Stimulated activated CD4-positive, alpha-beta T cell treated with anti-CD3 and anti-CD28 coated beads, Interleukin-1b, Interleukin-23, amount 100 ng/mL, for 1 hour (primary cell): ENCODE measurements at places on chromosomes 4 and X.

GRCh38 chr4:139533511-139533910 lies 22.5 kb downstream of the SETD7 start:
- no peak for DNase-seq

DNA sequence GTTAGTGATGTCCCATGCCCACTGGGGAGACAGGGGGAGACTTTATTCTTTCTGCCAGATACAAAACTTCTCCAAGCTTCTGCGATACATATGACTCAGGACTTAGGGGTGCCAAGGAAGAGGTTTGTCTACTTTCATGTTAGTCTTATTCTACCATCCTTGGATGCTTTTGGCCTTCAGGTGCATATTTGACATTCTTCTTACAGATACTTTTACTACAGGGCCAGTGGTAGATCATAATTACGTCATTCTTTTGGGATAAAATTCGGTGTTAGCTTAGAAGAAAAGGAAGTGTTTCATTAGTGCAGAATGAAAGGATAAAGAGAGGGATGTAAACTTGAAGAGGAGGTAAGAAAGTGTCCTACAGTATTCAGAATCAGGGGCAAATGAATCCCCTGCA lies 245.2 kb downstream of the THOC2 start:
- DNase-seq = no peak

- no peak for DNase-seq
Measured at GRCh38 chrX:20132666-20133065, 9.0 kb downstream of the EIF1AX start.

DNA sequence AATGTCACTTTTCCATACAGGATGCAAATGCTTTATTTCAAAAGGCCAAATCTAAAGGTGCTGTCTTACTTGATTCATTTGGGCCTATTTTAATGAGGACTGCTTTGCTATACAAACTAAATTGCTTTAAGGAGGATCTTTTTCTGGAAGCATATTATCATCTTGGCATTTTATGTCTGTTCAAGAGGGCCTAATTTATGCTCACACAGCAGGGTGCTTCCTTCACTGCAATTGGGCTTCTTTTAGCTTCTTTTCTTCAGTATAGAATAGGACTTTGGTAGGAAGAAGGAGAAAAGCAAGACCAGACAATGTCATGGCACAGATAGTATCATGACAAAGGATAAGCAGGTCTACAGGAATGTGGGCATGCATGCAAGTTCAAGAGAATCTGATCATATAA lies 222.4 kb upstream of the ANKRD50 start:
- no peak for DNase-seq

DNA sequence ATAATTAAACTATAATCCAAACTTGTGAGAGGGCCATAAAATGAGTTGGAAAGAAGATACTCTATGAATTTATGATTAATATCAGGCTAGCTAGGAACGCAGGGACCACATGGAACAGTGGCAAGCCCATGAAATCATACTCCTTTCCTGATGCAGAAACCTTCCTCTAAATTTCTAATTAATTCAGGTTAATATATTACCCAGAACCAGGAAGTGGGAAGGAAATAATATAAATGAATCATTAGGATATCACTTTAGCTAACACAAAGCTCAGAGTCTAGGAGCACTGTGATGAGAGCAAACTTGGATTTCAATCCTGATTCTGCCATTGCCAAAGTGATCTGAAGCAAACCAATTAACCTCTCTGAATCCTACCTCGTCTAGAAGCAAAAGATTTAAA lies 68.0 kb downstream of the IQCM start:
- no peak for DNase-seq

DNA sequence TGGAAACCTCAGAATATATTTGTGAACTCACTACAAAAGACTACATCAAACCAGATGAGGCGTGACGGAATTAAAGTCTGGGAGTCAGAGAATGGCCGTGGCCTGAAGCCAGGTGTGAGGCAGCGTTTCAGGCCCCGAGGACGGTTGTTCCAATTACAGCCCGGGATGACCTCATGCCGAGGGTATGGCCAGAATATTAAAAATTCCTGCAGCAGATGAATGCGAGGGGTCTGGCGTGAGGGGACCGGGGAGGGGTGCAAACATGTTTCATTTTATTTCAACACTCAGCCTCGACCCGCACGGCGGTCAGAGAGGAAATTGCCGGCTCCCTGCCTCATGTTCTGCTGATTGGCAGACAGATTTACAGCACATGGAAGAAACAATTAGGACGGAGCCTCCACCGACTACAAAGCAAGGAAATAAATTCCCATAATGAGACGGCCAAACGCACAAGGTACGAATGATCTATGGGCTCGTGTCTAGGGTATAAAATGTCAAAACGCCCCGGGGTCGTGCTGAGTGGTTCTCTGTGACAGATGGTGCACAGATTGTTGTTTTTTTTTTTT lies 289.7 kb downstream of the SHOX start:
- no peak for DNase-seq

GRCh38 chr4:162847945-162848549 lies 318.6 kb downstream of the NAF1 start:
- no peak for DNase-seq

GRCh38 chrX:96004386-96004785 lies 680.3 kb upstream of the DIAPH2 start:
- no peak for DNase-seq

DNA sequence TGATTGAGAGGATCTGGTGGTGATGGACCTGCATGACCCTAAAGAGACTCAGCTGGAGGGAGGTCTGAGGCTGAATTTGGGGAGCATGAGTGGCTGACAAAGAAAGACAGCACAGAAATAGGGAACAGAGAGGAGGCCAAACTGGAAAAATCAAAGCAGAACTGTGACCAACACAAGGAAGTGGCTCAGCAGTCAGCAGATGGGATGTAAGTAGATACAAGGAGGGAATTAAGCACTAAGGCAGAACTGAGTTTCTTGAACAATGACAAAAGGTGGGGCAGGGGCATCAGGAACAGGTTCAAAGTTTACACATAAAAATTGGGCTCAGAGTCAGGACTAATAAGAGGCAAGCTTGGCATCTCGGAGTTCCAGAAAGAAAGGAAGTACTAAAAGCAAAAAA lies 144.3 kb upstream of the KLF3 start:
- DNase-seq = no peak

- no peak for DNase-seq
Measured at GRCh38 chr4:68462691-68463090, 15.4 kb downstream of the TMPRSS11E start.

DNA sequence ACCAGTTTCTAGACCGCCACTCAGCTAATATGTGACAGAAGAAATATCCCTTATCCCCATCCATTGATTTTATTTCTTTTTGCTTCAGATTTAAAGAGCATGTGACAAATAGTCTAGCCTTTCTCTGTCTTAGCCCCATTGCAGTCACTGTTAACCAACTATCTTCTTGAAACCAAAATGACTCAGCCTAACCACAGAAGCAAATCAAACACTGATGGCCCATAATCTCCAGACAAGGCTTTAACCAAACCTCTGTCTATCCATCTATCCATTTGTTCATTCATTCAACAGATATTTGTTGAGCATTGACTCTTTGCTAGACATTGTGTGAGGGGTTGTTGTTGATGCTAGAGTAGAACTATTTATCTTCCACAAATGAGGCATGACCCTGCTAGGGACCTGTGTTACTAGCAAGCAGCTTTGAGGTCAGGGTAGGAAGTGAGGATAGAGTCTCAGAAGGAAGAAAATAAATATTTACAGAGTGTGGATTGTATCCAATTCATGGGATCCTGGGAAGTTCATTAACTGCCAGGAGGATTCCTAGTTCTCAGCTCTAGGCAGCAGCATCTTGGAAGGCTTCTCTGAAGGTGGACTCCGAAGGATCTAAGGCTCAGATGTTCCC lies 22.5 kb downstream of the HNRNPH2 start:
- no peak for DNase-seq

DNA sequence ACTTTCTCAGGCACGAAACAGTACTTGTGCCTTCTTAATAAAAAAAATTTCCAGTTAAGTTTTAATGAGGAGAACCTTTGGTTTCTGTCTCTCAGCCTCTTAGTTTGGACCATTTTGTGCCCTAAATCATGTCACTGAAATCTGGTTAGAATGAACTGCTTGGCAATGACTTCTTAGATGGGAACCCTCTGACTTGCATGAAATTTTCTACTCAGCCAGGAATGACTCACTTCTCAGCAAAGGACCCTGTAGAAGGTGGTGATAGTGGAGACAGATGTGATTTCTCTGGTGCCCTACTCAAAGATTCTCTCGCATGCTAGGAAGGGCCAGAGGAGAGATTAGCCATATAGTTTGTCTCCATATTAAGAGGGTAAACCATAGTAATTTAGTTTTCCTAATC lies 50.5 kb downstream of the RASL11B start:
- no peak for DNase-seq

DNA sequence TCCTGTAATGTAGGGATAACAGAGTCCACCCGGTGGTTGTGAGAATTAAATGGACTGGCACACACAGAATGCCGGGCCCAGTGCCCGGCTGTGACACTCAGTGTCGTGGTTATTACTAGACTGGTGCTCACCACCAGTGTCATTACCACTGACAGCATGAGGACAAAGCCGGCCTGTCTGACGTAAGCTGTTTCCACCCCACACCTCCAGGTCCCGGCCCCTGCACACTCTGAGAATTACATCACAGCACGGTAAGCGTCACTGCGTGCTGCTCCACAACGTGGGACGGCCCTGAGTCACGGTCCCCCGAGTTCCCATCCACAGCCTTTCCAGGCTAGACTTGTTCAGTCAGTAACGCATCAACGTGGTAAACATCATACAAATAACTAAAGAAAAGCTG lies 22.9 kb downstream of the FAT1 start:
- DNase-seq = no peak

DNA sequence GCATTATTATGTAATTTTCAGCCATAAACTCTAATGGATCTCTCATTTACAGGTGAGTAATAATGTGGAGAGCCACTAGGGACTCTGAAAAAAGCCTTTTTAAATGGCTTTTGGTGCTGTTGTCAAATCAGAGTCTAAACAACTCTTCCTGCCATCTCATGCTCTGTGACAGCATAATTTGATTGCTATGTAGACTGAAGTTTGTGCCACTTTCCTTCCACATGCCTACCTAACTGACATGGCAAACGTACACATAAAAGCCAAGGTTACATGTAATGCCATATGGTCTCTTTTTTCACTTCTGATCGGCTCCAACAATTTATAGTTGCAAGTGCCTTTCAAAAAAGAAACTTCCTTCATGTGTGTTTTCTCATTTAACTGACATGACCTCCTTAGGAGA lies 94.3 kb downstream of the SH2D1A start:
- DNase-seq = no peak
